ENCODE measurements at places on chromosomes 5 and 9.
A peak's percentile ranks its signal among the peaks of the same experiment; 100 is the strongest.

DNA sequence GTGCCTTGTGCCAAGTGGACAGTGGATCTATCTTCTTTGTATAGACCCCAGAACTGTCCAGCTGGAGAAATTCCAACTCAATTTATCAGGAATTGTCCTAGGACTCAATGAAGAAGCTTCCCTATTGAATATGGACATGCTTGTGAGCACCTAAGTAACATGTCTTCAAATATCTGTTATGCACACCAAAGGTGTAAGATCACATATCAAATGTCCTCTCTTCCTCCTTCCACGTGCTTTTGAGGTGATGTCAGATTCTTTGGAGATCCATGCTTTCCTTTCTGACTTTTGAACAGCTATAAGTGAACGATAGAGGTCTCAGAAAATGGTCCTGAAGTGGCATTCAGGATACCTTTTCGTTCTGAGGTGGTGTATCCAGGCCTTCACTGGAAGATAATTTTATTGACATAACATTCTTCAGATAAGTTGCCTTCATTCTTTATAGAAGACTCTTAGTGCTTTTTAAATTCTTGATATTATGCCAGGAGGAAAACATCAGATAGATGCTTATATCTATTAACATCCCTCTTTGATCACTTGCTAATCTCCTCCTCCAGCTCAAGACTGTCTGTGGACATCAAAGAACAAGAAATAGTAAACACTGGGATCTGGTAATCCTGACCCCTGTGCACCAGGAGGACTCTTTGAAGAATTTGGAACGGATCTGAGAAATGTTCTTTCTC lies 246.4 kb downstream of the SMARCA2 start:
- no peak for DNase-seq

DNA sequence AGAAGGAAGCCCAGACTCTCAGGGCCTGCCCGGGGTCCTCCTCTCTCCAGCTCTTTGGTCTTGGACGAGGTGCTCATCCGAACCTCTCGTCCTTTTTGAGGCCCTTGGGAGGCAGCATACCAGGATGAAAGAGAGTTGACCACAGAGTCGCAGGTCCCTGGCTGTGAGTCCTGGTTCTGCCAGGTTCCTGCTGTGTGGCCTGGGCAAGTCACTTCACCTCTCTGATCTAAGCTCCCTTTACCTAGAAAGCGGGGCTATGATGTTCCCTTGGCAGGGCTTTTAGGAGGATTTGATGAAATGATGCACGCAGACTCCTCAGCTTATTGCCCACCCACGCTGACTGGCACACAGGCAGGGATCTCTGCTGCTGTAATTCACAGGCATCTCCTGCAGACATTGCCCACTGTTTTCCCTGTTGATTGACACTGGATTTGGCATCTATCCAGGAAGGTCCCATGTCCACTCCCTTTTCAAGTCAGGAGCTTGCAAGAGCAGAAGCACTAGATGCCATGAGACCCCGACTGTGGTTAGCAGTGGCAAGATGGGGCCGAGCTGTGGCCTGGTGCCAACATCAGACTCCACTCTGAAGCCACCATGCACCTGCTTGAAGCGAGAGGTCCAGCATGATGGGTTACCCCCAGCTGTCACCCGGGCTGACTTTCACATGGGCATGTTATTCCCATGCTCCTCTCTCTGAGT lies 71.5 kb downstream of the MACROH2A1 start:
- DNase-seq, result no peak

DNA sequence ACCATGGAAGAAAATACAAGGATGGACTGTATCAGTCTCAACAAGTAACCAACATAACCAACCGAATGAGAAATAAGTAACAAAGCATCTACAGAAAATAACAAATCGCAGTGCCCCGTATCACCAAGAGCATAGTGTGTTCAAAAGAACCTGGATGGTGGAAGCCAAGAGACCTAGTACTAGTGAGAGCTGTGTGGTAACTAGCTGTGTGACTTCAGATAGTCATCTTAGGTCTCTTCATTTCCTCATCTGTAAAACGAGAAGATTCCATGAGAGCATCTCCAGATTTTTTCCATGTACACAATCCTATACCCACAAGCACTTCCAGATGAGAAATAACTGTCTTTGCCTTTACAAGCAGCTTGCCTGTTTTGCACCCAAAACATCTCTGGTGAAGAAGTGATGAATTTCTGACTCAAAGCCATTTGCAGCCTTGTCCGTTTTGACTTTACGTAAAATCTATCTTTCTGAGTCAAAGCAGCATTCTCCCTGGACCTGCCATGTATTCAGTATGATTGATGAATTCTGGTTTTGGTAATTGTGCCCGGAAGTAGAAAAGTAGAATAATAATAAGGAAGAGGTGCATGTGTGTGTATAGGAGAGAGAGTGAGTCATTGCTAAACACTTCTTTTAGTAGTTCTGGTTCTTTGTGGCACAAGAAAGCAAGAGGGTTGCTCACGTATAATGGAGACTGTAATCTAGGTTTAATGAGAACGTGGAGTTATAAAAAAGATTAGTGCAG lies 41.0 kb downstream of the AOPEP start:
- DNase-seq, result no peak

- no peak for DNase-seq
These were observed 470.7 kb upstream of the TRPC7 start for GRCh38 chr5:136836093-136836492.

DNA sequence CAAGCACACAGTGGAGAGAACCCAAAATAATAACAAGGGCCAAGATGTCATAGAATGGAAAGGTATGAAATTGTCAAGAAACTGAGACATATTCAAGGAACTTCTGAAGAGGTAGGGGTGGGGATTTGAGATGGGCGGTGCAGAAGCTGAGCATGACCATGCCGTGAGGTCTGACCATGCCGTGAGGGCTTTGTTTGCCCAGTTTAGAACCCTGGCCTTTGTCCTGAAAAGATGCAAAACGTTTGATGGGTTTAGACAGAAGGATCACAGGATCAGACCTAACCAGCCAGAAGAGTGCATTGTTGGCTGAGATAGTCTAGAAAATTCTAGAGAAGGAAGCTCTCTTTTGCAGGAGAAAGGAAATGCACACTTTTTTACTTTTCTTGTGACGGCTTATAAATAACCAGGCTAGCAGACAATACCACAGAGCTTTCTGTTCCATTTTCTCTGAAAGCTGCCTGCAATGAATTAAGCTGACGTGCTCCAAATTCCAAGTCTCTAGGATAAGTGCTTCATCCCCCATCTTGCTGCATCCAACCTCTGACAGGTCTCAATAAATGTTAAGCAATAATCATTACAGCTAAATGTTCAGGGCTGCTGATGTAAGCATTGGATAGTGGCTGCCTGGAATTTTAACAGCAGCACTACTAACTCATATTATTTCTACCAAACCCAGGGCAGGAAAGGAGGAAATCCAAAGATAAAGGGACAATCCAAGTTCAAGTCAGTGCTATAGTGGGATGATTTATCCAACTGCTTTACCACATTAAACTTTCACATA lies 110.9 kb upstream of the IL6ST start:
- no peak for DNase-seq

DNA sequence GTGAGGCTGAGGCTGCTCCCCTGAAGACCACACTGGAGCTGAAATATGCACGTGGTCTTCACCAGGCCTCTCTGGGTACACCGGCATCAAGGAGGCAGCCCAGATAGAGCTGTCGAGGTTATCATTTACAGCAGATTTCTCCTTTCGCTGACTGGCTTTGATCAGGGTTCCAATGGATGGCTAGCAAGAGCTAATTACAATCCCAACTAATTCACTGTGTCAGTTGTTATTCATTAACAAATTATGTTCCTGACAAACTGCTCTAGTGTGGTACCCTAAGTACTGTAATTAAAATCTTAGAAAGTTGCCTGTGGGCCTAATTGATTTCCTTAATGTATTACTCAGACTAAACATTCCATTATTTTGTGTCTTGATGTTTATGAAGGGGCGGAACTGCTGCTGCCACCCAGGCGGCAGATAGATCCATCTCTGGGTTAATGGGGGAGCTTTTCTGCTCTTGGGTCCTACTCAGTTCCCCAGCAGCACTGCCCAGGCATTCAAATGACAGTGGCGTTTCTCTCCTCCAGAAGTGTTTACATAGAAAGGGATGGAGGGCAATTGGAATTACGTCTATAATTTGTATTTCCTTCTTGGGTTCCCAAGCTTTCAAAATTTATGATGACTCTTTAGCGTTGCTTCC lies 71.7 kb upstream of the RAD23B start:
- DNase-seq, result no peak

DNA sequence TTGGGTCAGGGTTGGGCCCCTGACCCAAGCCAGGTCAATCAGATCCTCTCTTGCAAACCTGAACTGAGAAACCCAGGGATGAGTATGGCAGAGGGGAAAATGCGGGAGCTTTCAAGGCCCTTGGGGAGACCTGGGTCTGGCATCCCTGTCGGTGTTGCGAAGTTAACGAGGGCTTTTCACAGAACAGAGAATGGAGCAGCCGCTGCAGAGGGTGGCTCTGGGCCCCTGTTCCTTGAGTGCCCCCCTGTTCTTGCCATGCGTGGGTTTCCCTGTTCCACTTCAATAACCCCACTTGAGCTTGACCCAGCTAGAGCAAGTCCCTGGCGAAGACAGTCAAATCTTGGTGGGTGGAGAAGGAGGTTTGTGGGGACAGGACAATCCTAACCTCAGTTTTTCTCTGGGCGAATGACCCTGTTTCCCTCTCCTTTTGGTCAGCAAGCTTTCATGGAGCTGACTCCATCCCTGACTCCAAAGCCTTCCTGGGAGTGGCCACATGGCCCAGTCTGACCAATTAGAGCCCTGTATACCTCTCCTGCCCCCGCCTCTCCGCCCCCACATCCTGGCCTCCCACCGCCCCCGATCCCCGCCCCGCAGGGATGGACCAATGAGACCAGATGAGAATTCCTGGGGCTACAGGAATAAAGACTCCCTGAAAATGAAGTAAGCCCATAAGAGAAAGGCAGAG lies 2.9 kb upstream of the VDAC1 start:
- no peak for DNase-seq

GRCh38 chr5:143051244-143052058 lies 281.3 kb downstream of the ARHGAP26 start:
- no peak for DNase-seq

DNA sequence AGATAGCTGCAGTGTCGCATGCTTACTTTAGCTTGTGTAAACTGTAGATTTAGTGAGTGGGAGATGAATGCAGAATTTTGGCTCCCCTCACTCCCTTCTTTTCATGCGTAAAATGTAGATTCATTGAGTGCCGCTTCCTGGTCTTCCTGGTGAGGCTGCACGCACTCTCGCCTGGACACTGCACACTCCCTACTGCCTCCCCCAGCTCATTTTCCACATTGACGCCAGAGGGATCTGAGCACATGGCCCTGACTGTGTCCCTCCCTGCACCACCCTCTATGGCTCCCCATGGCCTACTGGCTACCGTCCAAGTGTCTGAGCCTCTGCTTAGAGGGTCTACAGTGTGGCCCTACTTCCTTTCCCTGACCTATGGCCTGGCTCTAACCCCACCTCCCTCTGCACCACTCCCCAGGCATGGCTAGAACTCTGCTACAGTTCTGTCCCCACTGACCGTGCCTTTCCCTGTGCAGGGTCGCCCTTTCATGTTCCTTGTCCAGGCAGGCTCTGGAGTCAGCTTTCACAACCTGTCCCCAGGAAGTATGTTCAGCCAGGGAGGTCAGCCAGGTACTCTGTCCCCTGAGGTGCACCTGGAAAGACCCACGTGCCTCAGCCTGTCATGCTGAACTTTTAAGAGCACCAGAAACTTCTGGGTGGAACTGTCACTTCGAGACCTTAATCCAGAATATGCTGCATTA lies 160.6 kb downstream of the COL23A1 start:
- DNase-seq, result no peak

DNA sequence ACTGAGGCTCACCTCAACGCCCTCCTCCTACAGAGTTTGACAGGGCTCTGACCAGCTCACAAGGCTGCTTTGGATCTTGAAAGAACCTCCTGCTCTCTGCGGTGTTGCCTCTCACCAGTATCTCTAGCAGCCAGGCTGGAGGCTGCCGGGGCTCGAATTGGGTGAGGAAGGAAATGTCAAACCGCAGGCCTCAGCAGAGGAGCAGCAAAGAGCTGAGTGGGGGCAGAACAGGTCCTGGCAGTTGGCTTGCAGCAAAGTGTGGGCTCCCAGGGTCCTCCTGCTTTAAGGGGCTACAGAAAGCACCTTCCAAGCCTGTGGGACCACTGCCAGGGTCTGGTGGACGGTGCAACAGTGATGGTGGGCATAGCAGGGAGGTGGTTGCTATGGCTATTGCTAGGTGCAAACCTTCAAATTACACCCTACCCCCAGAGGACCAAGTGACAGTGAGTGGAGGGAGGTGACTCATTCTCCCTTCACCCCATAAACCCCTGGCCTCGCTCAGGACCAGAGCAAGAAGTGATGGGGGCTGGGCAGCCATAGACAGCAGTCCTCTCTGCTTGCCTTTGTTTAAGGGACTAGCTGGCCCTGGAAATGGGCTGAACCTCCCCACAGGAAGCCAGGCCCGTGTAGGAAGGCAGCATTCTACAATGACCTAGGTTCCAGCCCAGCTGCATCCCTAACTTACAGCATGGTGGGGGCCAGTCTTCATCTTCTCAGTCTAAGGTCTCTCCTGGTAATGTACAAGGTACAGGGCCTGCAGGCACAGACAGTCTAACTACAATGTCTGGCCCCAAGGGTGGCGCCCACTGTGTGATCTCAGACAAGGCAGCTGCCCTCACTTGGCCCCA lies 18.7 kb downstream of the LCP2 start:
- peak; percentile 90 for DNase-seq

- no peak for DNase-seq
These were observed 8.2 kb upstream of the ZFYVE16 start for GRCh38 chr5:80399526-80400239.

- no peak for DNase-seq
These were observed 6.0 kb downstream of the TMEM171 start for GRCh38 chr5:73126381-73126780.

- DNase-seq, result peak; percentile 46
These were observed 63.9 kb downstream of the SERINC5 start for GRCh38 chr5:80191991-80192398.

GRCh38 chr5:174721530-174722432 lies 2.6 kb upstream of the MSX2 start:
- no peak for DNase-seq

- no peak for DNase-seq
These were observed 23.1 kb downstream of the CENPK start for GRCh38 chr5:65539827-65540226.

DNA sequence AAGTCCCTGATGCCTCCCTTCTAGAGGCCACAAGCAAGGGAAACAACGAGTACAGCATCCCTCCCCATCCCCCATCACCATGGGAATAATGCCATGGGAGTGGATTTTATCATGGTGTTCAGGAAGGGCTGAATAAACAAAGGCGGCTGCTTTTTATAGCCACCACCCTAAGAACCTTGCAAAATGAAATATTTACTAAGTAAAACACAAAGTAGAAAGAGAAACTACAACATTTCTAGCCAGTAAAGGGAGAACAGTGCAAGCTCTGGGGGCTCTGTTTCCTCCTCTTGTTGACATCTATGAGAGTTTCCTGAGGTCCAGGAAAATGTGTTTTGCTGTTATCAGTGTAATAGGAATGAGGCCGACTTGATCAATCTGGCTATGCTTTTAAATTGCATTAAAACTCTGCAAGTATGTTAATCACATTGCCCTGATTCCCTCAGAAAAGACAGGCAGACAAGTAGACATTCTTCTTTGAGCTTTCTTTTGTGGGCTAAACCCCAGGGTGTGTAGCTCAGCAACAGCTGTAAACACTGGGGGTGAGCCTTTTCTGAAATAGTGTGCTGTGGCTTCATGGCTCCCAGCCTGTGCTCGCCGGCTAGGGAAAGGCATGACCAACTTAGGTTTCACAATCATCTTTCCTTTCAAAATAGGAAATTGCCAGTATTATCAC lies 31.1 kb downstream of the SV2C start:
- DNase-seq, result no peak

GRCh38 chr9:105483618-105484017 lies 35.8 kb downstream of the FSD1L start:
- no peak for DNase-seq

Measured in stimulated activated CD4-positive, alpha-beta T cell treated with anti-CD3 and anti-CD28 coated beads, Interleukin-15, amount 100 ng/mL, for 24 hours (primary cell).